ENCODE measurements at places on chromosomes 11 and 22.

DNA sequence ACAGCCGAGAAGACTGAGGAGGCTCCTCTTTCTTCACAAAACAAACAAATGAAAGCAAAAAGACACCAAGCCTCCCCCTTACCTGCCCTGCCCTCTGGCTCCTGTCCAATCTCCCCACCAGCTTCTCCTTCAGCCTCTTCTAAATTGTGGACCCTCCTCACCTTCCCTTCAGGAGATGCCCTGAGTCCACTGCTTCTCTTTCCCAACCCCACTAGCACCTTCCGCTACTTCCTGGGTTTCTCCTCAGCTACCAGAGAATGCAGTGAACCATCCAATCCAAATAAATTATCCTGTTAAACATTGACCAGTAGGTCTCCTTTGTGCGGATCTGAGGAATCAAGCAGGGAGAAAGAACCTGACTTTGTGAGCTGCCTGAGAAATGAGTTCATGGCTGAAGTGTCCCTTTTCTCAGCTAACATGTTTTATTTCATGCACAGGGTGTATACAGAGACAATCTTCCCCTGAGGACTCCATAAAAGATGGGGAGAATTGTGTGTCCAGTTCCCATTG is 63.2 kb upstream of the VPREB1 start:
- DNase-seq: no peak

- no peak for DNase-seq
Observed at GRCh38 chr11:9070749-9071491, 20.5 kb downstream of the SCUBE2 start.

DNA sequence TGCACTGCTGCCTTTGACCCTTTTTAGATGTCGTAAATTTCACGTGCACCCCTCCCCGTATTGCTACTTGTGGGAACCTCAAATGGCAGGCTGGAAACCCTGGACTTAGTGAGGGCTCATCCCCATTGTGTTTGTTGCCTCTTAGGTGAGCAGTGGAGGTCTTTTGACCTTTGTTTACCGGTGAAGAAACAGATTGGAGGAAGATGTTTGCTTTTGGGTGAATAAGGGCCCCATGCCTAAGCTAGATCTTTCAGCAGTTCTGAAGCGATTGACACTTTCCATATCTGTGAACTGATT is 782 bp downstream of the SMARCB1 start:
- DNase-seq: no peak

- DNase-seq: no peak
Observed at GRCh38 chr11:110629594-110629993, 82.6 kb downstream of the ARHGAP20 start.

DNA sequence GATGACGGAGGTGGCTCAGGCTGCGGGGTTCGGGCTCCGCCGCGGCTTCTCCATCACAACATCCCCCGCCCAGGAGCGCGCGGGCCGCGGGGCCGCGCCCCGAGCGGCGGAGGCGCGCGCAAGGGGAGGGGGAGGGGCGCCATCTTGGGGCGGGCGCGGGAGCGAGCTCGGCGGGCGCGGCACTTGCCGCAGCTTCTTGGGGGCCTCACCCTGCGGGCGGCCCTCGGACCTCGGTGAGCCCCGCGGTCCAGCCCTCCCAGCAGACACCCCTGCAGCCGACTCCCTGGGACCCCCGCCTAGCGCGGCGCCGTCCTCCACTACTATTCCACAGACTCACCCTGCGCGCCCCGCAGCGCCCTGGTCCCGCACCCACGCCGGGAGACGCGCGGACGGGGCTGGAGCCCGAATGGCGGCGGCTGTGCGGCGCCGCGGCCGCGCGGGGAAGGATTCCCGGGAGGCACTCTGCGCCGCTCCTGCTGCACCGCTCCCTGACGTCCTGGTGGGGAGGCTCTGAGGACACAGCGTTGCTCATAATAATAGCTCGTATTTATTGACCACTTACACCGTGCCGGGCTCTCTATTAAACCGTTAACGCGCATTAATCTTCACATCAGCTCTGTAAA is at the start of gene APBB1:
Gene APBB1 (minus strand): TSS at position 86 of the 623 bp plus-strand sequence. CDS start 7,747 bp downstream, outside the sequence.
- peak; percentile 84 for DNase-seq

DNA sequence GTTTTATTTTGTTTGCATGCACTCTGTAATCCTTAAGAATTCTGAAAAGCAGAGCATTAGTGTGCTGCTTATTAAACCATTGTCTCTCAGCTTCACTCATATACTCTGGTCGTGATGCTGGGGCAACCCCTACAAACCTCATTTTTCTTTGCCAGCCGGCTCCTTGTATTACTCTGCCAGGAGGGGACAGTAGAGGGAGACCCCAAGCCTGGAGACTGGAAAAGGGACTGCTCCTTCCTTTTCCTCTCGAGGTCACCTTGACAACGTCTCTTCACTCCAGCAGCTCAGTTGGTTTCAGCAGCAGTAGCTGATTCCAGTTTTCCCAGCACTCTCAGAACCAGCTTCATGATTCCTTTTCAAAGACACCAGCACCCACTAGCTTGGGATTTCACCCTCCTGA is 2.8 kb upstream of the JHY start:
- no peak for DNase-seq

GRCh38 chr11:69935941-69936505 is 116.8 kb upstream of the FGF3 start:
- no peak for DNase-seq

All from adipocyte (in vitro differentiated cells).